ENCODE measurements at places on chromosomes 12 and 14.

GRCh38 chr12:79252358-79253075 lies 387.9 kb downstream of the SYT1 start:
- DNase-seq, result peak; percentile 70

- no peak for DNase-seq
Observed at GRCh38 chr14:91364524-91365270, 52.9 kb downstream of the CCDC88C start.

GRCh38 chr12:72610342-72610741 lies 338.2 kb downstream of the TRHDE start:
- no peak for DNase-seq

DNA sequence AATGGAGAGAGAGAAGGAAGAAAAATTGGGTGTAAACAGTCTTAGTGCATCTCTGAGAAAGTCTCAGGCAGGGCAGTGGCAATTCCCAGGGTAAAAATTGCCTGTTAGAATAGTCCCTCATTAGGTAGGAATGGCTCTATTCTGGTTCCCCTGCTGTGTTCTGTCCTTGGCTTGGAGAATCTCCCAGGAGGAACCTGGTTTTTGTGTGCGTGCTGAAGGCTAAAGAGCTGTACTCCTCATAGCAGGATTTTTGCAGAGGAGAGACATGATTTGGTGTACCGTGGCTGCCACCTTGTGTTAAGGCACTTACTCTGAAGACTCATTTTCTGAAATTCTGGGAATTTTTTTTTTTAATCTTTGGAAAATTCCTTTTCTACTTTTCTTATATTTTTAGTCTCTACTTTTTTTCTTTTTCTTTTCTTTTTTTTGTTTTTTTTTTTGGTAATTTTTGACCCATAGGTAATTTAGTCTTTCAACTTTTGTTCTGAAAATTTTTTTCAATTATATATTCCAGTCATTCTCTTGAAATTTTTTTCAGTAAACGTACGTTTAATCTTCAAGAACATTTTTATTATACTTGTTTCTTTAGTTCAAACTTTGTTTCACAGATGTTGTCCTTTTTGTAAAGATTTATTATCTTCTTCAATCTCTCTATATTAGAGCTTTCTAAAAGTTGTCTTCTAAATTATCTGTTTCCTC lies 63.8 kb downstream of the FBXO33 start:
- peak; percentile 59 for DNase-seq

DNA sequence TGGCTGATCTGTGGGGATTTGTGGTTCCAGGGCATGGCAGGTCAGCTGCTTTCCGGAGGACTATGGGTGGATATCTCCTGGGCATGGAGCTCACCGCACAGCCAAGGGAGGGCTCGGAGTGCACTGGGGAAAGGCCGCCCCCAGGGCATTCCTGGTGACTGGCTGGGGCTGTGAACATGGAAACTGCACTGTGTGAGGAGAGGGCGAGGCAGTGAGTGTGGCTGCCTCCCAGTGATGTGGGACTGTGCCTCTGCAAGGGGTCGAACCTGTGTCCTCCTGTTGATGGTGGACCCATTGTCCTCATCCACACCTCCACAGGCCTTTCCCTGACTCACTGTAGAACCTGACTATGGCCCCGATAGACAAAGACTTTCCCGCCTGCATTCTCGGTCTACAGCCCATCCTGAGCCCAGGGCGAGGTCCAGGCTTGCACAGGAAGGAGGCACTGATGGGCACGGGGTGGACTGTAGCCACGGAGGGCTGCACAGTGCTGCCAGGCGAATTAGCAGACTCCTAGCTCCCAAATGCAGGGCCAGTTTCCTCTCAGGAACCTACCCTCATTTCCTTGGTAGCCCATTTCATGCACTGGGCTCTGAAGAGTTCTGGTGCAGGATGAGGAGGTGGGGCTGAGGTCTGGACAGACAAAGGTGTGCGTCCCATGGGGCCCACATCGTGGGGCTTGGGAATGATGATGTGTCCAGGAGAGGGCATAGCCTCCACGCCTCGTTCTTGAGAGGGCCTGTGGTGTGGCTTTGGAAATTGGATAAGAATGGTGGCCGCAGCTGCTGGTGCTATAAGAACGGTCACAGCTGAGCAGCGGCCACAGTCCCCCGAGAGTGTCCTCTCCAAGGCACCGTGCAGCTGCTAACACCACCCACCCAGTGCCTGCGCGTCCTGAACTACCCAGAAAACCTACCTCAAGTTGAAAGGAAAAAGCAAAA lies 415.1 kb downstream of the TMEM121 start:
- DNase-seq, result no peak

DNA sequence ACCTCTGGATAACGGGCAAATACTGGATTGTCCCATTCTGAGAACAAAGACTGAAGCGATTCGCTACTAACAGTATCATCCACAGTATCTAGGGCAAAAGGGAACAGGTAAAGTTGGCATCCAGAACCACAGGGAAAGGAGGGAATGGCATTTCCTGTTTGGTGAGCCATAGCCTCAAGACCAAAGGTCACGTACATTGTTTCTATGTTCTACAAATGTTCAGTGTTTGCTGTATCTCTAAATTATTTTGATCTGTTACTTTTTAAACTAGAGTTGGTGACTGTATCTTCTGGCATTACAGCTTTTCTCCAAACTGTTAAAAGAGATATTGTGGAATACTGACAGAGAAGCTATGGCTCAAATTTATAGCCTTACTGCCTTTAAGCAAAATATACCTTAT lies 9.7 kb downstream of the MLH3 start:
- no peak for DNase-seq

- DNase-seq, result no peak
Observed at GRCh38 chr14:106203438-106203837, 677.1 kb downstream of the TMEM121 start.

DNA sequence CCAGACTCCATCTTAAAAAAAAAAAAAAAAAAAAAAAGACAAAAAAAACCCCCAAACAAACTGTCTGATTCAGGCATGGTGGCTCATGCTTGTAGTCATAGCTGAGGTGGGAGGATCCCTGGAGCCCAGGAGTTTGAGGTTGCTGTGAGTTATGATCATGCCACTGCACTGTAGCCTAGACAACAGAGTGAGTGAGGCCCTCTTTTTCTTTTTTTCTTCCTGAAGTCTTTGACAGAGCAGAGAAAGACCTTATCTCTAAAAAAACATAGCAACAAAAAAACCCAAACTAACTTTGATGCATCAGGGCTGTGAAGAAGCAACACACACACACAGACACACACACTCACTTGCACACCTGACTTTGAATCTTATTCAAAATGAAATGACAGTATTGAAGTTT lies 7.7 kb upstream of the AMN1 start:
- DNase-seq, result peak; percentile 91

DNA sequence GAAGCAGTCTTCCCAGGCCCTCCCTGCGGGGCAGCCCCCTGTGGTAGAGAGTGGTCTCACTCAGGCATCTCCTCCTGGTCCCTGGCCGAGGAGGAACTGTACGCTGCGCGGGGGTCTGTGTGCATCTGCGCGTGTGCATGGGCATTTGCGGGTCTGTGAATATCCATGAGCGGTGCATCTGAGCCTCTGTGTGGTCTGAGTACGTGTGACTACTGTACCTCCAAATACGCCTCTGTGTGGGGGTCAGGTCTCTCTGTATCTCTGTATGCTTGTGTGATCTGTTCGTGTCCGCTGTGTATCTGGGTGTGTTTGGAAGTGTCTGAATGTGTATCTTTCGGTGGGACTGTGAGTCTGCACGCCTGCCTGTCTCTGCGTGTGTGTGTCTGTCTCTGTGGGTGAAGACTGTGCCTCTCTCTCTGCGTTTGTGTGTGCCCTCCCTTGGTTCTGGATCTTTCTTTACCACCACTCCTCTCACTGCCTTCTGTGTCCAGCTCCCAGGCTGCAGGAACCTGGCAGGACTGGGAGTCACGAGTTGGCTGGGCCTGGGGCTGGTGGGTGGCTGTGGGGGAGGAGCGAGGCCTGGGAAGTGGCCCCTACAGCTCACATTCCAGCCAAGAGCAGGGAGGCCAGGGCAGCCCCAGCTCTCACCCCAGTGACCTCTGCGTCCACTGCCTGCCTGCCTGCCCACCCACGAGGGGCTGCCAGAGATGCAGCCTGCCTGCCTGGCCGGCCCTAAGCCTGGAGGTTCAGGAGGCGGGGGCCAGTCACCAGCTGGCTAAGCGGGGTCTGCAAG lies 1.1 kb upstream of the PGF start:
- no peak for DNase-seq

DNA sequence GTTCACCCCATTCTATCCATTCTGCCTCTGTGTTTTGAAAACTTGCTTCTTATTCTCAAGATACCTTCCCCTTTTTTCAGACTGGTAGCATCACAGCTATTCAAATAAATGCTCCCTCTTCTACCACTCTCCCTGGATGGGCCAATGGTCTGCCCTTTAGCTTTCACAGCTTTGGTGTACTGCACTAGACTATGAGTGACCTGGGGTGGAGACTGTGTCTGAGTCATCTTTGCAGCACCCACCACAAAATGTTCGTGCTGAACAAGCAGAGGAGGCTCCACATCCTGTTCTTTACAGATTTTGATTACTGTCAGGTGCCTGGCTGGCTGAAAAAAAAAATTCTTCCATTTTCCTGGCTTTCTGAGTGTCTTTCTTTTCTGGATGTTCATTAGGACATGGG lies 1104.1 kb upstream of the TMEM132C start:
- DNase-seq, result peak; percentile 63

DNA sequence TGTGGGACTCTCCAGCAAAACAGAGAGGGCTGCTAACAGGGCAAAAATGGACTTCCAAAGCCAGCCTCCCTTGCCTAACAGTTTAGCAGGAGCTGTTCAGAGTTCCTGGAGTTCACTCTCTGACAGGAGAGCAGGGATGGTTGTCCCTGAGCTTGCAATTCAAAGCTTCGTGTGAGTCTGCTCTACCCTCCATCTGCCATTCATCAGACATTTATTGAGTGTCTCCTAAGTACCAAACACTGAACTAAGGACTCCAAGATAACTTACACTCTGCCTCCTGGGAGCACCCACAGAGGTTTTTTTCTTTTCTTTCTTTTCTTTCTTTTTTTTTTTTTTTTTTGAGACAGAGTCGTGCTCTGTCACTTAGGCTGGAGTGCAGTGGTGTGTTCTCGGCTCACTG lies 28.7 kb downstream of the RHOF start:
- no peak for DNase-seq

- DNase-seq, result peak; percentile 67
Observed at GRCh38 chr14:56422703-56423213, 156.8 kb upstream of the TMEM260 start.

GRCh38 chr14:100698666-100699448 lies 27.8 kb upstream of the DLK1 start:
- no peak for DNase-seq

- DNase-seq, result no peak
Observed at GRCh38 chr14:27886256-27886655, 880.3 kb upstream of the FOXG1 start.
